Globus pallidus (tissue), 1 donor: ENCODE measurements at places on chromosomes 13 and 19.

GRCh38 chr13:80430561-80430960 is 89.6 kb upstream of the SPRY2 start:
- no peak for DNase-seq

DNA sequence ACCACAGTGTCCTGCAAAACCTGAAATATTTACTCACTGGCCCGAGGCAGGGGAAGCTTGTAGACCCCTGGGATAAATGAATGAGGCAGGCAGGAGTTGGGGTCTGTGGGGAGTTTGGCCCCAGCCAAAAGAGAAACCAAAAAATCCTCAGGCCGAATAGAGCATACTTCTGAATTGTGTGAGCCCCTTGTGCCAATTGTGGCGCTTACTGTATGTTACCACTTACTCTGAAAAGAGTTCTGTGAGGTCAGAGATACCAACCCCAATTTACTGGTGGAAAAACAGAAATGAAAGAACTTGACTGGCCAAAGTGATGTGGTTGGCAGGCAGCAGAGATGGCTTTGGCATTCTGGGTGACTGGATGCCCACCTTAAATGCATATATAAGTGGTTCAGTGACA is 6.9 kb downstream of the CARM1 start:
- no peak for DNase-seq

DNA sequence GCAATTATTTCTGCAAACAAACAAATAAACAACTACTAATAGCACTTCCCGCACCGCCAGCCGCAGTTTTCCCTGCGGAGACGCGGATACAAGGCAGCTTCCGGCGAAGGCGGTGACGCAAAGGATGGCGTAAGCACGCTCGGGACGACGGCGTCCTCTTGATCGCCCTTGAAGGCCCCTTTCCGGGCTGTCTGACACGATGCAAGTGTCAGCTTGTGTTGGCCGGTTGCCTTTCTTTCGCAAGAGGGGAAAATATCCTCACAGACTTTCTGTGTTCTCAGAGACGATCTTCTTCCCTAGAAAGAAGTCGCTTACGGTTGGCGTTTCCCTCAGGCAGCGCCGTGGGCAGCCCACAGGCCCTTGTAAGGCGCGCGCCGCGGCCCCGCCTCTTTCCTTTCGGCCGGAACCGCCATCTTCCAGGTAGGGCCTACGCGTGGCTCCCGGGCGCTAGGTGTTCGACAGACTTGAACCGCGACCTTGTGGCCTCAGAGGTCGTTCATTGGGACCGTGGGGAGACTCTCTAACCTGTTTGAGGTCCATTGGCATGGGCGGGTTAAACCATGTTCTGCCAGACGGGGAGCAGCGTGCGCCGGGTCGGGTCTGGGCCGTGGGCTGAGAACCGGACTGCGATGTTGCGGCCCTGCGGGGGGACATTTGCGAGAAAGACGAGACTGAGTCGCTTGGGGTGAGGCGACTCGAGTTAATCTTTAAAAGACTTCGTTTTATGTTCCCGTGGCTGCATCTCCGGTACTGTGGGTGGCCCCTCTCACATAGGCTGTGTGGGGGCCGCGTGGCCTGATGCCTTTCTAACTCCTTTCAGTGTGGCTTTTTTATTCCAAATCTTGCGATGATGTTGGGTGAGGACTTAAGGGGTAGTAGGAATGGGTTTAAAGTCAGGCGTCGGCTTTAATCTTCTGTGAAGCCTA is at the start of gene RPL21:
TSS of gene RPL21 (plus strand) at position 393 of the 926 bp plus-strand sequence. CDS start 2,219 bp downstream, outside the sequence.
- peak; percentile 96 for DNase-seq

DNA sequence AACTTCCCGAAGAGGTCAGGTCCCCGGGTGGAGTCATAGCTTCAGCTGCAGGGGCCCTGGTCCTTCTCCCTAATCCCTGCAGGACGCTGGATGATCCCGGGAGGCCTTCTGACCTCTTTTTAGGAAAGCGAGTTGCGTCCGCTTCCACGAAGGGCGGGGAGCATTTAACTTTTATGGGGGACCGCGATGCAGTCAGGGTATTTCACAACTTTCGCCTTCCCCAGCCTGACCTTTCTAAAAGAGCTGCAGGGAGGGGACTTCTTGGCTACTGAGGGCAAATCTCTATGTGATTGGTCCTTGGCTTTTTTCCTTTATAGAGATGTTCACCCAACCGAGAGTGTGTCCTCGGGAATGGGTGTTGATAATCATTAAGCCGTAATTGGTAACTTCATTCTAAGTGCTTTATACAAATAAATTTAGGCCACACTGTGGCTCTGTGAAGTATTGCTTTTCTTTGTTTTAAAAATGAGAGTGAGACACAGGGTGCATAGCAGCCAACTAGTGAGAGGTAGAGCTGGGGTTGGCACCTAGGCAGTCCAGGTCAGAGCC is 778 bp downstream of the ZNF230 start:
- DNase-seq = peak; percentile 1
